ENCODE measurements at places on chromosomes 1 and 21.
A peak's percentile ranks its signal among the peaks of the same experiment; 100 is the strongest.

DNA sequence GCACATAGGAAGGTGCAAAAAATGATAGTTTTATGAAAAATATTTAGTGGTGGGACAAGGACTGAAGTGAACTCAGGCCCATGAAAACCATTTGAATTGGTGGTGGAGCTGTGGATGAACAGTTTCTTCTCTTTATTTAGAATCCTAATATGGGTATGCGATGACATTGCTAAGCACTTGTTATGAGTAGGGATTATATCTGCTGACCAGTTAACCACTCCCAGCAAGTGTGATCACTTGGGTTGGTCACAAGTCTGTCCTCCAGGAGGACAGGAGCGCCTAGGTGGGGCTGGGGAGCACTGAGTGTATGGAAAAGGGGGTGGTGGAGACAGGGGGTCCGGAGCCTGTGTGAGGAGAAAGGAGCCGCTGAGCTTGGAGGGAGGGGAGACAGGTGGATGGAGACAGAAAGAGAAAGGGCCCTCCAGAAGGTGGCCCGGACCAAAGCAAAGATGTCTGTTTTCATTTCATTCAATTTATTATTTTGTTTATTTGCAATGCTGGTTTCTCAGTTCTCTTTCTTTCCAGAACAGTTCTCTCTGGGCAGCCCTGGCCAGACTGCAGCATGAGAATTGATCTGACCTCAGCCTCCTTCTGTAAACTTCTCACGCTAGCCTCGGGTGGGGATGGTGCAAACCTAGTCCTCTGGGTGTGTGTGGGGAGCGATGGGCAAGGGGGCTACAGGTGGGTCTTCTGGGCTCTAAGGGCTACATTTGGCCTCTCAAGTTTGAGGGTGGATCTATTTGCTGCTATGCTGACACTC lies 9.9 kb upstream of the ZSCAN20 start:
- no peak for DNase-seq

- DNase-seq = no peak
These were observed 175.9 kb downstream of the GREM2 start for GRCh38 chr1:240435996-240436566.

DNA sequence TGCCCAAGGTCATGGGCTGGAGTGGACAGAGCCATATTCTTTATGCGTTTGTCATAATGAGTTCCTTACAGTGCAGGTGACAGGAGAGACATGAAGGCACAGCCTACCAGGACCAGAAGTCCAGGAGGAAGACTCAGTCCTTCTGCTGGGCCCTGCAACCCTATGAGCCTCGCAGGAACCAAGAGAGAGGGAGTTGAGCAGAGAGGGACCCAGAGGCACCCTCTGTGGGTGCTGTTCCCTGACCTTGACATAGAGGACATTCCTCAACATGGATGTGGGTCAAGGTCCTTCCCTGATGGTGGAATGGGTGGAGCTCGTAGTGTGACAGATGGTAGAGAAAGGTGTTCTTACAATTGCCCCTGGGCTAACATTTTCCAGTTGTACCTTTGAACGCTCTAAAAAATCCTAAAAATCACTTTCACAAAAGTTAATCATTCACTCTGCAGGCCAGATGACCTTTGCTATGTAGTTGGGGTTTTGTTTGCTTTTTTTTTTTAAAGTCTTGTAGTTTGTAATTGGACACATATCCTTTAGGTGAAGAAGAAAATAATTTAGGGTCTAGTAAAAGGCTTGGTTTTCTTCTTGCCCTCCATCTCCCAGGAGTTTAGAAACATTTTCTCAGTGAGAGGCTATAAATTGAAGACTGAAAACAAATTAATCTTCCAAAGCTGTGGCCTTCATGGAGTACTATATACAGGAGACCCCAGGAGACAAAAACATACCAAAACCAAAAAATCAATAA lies 41.9 kb downstream of the MAB21L3 start:
- no peak for DNase-seq

GRCh38 chr1:162319493-162320175 lies 57.0 kb downstream of the SPATA46 start:
- DNase-seq = peak; percentile 10

GRCh38 chr1:67766141-67766978 lies 66.9 kb downstream of the GNG12 start:
- peak; percentile 28 for DNase-seq

GRCh38 chr1:174534789-174535188 lies 87.0 kb downstream of the GPR52 start:
- DNase-seq = no peak

DNA sequence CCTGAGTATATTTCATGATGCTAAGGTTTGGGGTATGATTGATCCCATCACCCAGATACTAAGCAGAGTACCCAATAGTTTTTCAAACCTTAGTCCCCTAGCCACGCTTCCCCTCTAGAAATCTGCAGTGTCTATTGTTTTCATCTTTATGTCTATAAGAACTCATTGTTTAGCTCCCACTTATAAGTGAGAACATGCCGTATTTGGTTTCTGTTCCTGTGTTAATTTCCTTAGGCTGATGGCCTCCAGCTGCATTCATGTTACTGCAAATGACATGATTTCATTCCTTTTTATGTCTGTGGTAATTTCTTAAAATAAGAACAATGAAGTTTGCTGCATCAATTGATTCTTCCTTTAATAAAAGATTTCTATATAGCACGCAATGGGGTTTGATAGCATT lies 301.3 kb downstream of the PLPP3 start:
- no peak for DNase-seq

- DNase-seq = no peak
These were observed 24.6 kb upstream of the CLCA4 start for GRCh38 chr1:86522240-86522639.

GRCh38 chr1:82420584-82420983 lies 619.9 kb downstream of the ADGRL2 start:
- DNase-seq = no peak

DNA sequence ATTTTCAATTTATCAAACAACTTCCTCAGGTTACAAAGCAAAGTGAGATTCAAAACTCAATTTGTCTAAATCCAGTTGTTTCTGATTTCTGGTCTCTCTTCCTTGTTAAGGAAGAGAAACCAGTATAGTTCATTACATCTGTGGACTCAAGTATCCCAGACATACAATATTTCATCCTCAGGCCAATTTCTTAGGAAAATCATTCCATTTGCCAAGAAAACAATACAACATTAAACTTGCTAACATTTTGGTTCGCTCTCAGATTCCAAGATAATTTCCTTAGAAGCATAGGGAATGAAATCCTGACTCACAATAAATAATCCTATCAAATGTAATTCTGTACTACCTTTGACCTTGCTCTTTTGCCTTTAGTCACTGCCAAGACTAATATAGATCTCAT lies 11.2 kb upstream of the TTLL7 start:
- DNase-seq = no peak

DNA sequence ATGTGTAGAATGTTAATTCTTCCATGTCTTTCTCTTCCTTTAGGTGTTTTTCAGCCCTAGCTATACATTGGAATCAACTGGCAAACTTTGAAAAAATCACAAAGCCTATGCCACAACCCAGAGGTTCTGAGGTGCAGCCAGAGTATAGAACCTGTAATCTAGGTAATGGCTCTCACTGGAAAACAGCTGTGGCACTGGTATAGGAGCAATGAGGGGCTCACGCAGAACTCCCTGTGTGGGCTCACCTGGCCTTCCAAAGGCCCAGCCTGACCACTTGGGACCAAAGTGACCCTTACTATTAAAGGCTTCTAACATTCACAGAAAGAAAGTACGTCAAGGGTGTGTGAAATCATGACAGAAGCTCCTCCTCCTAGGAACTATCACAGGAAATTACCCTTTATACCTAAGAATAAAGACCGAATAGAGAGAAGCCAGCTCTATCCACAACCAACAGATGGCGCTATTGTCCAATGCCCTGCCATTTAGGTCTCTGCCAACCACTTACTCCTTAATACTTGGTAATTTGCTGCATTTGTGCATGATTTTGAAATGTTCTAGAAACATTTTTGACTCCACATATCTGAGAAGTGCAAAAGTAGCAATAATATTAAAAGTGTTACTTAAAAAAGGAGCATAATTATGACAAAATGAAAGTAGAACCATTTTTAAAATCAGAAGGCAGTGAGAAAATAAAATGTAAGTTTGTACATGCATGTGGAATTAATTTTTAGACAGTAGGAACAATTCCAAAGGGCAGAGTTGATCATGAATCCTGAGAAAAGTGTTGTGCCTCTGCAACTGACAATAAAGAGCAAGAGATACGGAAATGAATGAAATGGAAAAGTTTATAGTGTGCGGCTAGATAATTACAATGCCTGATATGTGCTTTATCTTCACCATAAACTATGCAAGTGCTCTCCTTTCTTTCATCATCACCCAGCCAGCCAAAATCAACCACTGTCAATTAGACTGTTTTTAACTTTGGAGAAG lies 93.1 kb upstream of the HAO2 start:
- DNase-seq = no peak

DNA sequence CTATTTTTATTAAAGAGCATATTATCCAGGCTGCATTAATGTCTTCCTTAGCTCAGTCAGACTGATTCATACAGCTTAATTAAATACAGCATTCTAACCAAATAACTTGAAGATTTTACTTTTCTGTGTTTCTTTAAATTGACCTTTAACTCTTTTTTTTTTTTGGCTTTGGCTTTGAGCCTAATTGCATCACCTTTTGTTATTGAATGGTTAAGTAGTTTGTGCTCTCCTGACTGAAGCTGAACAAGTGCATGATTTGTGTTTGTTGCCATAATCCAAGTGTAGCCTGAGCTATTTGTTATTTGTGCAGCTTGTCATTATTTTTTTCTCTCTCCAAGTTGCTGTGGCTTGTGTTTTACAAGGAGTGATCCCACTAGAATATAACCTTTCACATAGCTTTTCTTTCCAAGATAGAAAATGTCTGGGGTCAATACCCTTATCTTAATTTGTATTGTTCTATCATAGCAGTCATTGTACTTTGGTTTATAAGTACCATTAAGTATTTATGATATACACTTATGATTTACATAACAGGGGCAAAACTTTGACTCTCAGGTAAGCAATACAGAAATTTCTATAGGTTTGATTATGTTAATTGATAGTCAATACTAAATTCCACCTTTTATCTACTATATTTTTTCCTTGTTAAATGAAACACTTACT lies 31.6 kb downstream of the CDC14A start:
- DNase-seq = no peak

- DNase-seq = no peak
These were observed 13.4 kb downstream of the NHLH2 start for GRCh38 chr1:115827452-115828044.
